NCI-H526 treated with DMSO at 0.1 percent for 48 hours (cell line): ENCODE measurements at places on chromosomes 11 and 22.

DNA sequence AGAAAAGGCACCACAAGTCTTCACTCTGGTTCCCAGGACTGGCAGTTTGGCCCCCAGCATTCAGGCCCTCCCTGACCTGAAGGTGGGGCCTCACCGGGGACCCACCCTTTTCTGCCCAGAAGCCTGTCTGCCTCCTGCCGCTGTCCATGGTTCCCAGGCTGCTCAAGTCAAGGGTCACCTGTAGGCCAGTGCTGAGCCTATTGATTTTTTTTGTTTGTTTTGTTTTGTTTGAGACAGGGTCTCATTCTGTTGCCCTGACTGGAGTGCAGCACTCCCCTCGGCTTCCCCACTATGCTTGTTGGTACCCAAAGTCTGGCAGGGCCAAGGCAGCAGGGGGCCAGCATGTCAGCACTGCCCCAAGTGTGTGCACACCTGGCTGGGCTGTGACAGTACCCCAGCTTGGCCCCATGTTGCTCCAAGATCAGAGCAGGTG is 11.0 kb upstream of the MED17 start:
- DNase-seq = no peak

GRCh38 chr22:37618674-37619073 is 10.0 kb downstream of the GGA1 start:
- no peak for DNase-seq

DNA sequence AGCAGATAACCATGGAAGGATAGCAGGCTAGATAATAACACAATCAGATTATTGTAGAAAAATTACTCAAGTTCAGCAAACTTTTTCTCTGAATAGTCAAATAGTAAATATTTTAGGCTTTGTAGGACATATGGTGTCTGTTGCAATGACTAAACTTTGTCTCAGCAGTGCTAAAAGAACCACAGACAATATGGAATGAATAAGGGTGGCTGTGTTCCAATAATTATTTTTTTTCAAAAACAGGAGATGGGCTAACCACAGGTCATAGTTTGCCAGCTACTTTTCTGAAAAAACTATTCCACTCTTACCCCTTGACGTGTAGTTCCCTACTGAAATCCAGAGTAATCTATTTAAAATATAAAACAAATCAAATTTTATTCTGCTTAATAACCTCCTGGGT is 153.9 kb upstream of the LRRC4C start:
- no peak for DNase-seq

DNA sequence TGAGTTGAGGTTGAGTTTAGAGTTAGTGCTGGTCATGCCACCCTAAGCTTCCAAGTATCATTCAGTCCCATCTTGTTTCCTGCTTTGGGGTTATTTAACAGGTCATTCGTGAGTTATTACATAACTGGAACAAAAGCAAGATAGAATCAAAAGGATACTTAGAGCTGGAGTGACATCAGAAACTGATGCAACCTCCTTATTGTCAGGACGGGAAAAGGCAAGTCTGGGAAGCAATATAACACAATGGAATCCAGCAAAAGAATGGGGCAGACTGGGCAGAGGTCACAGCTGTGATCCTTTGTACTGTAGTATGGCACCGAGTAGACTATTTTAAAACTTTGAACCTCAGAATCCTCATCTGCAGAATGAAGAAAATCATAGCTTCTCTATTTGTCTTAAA is 4.4 kb upstream of the PRSS23 start:
- DNase-seq = no peak

- no peak for DNase-seq
Measured at GRCh38 chr22:28379075-28379779, 300.4 kb downstream of the TTC28 start.

DNA sequence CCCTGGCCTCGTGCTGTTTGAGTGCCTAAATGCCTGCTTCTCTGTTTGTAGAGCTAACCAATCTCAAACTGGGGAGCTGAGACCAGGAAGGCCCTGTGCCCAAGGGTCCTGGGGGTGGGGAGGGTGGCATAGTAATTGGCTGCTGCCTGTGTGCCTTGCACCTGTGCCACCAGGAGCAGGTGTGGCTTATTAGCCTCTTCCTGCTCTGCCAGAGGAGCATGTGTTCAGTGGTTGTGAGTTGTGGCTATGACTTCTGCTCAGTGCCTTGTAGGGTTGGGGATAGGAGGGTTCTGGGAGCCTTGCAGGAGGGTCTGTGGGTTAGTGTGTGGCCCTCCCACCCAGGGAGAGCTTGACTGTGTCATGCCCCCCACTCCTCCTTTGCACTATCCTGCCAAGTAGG is 109.2 kb downstream of the ZBTB16 start:
- DNase-seq = no peak

DNA sequence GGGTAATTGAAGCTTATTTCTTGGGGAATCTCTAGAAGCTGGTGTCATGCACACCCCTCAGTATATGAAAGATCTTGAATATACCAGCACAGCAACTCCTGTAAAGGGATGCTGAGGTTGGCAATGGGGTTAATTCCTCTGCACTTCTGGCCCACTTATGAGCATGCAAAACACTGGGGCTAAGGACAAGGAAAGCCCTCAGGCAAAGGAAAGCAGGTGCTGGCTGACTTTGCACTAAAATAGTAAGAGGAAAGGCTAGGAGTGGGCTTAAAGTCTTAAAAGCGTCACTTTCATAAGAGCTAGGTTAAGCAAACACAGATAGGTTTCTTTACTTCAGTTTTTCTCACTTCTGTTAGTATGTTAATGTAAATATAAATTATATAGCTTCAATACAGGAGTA is 572.6 kb upstream of the LUZP2 start:
- DNase-seq = peak; percentile 54
